ENCODE measurements at places on chromosomes 7 and 10.

- no peak for DNase-seq
Observed at GRCh38 chr7:98360221-98361130, 40.4 kb downstream of the BAIAP2L1 start.

DNA sequence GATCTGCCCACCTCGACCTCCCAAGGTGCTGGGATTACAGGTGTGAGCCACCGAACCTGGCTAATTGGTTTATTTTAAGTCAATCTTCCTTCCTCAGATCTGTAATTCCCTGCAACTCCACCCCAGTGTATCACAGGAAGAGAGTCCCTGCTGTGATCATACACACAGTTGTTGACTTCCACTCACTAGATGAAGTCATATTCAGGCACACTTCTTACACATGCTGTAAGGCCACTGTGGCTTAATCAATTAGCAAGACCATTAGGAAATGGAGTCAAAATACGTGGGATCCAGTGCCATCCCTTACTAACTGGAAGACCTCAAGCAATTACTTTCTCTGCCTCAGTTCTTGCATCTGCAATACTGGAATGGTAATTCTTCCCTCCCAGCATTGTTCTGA, 66.1 kb upstream of the PAX2 start:
- DNase-seq, result no peak

DNA sequence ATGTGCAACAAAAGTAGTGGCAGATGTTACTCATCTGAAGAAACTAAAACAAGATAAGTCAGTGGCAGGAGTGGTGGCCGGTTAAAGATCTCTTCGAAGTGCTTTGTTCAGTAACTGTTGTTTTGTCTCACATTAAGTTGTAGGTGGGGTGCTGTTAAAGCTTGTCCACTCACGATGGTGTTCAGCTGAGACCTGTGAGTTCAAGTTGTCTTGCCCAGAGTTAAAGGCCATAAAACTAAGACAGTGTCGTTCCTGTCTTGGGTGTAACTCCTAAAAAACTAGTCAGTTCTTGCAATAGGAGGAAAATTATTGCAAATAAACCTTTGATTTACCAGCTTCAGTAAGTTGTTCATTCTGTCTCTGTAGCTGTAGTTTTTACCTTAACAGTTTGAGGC, 857 bp upstream of the FOXP2 start:
- no peak for DNase-seq

DNA sequence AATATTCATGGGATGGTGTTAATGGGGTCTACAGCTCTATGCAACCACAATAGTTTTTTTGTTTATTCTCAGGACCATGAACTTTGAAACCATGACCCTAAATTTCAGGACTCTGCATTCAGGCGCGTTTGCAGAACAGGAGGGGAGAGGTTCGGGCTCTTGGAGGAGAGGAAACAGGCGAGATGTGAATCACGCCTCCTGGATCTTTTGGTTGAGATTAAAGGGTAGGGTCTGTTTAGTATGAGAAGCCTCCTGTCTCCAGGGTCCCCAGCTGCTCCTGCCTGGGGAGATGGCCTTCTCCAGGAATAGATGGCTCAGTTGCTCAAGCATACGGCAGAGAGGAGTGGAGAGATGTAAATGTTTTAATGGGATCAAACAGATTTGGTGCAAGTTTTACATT, 18.2 kb downstream of the TLL2 start:
- DNase-seq, result no peak

DNA sequence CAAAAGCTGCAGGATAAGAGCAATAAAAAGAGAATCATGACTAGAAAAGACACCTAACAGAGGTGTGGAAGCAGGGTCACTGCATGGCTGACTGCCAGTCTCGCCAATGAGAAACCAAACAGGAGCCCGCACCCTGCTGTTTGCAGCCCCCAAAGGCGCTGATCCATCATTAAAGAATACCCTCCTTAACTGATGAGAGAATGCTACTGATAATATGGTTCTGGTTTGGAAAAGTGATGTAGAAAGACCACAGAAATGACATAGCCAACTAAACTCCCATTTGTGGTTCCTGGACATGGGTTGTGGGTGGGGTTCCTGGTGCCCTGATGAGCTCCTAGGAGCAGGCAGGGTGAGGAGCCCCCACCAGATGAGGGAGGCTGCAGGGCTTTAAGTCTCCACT, 207.4 kb downstream of the TNS3 start:
- DNase-seq, result no peak

DNA sequence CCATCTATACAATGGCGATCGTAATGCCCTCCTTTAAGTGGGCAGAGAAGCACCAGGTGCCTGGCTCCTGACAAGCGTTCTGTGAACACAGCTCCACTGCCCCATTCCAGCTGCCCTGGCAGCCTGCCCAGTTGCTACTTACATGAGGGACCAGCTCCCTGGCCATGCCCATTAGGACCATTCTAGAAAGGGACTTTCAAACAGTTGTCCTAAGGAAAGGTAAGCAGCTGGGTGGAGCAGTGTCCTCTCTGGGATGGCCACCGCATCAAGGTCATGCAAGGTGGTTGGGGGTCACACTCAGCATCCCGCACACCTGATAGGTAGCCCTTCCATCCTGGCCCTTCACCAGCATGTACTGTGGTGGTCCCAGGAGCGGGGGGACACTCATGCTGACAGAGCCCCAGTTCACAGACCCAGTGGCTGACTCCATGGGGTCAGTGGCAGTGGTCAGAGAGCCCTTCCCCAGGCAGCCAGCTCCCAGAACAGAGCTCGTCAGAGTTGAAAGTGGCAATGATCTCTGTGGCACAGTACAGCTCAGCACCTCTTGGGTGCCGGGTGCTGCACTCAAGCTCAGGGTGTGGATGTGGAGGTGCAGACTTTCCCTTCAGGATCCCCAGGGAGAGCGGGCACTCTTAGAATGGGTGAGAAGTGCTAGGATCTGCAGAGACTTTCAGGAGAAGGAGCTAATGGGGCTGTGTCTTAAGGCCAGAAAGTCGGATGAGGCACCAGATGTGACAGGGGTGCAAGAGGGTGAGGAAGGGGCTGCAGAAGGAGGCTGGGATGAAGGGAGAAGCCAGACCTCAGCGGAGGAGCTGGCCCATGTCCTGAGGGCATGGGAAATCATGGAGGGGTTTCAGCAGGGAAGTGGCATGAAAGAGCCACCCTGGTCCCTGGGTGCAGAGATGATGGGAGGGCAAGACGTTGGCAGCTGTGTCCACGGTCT, 10.9 kb downstream of the MMRN2 start:
- no peak for DNase-seq

DNA sequence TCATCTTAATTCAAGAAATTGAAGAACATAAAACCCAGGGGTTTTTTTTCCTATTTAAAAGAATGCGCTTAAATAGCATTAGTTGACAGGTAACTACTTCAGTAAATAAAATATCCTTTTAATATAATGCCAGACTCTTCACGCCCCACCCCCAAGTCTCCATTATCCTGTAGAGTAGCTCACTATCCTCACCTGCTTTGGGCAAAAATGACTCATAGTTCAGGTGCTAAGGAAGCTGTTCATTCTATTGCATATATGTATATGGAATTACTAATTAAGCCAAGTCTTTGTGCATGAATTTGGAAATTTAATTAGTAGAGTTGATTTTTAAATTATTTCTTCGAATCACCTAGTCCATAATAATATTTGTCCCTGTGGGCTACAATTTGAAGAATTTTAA, 656.8 kb upstream of the ANKRD30A start:
- DNase-seq, result no peak

GRCh38 chr7:128455543-128456254, at the start of gene HILPDA:
TSS of gene HILPDA (plus strand) at chr7:128455878. CDS start at chr7:128457269, 1,391 bp downstream.
- peak; percentile 81 for DNase-seq

- DNase-seq, result no peak
Observed at GRCh38 chr10:22501413-22501812, 156.1 kb downstream of the SPAG6 start.

DNA sequence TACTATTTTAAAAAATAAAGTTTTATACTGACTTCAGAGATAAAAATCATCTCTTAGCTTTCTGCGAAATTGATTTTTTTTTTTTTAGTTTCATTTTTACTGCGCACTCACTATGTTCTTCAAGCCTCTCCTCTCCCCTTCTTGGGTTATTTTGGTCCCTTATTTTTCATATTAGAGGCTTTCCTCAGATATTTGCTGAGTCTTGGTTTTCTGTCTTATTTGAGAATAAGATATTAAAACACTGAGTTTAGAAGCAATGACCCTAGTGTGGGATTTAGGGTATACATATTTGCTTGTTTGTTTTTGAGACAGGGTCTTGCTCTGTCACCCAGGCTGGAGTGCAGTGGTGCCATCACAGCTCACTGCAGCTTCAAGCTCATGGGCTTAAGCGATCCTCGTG, 59.9 kb downstream of the SND1 start:
- no peak for DNase-seq

GRCh38 chr7:128364166-128364870, 2.8 kb upstream of the PRRT4 start:
- no peak for DNase-seq

GRCh38 chr10:1465993-1466764, 271.1 kb downstream of the ADARB2 start:
- no peak for DNase-seq

DNA sequence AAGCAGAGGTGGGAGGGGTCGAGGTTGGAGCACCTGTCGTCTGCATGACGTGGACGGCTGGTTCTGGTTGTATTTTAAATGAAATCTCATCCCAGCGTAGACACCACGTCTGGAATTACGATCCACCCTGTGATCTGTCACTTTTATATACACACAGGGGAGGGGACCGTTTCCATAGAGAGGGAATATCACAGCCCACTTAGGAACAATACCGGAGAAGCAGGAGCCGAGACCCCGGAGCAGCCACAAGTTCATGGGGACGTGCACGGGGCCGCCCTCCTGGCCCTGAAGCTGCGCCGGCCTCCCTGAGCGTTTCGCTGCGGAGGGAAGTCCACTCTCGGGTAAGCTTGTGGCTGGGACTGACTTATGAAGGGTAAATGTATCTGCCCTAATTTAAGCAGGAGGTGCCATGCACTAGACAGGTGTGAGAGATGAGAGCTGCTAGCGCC, at the start of gene UCN3:
Gene UCN3, plus strand, starts transcription at position 77 of the 449 bp plus-strand sequence. CDS start 8,755 bp downstream, outside the sequence.
- DNase-seq, result no peak

- DNase-seq, result no peak
Observed at GRCh38 chr7:128052404-128052803, 21.2 kb upstream of the LRRC4 start.

DNA sequence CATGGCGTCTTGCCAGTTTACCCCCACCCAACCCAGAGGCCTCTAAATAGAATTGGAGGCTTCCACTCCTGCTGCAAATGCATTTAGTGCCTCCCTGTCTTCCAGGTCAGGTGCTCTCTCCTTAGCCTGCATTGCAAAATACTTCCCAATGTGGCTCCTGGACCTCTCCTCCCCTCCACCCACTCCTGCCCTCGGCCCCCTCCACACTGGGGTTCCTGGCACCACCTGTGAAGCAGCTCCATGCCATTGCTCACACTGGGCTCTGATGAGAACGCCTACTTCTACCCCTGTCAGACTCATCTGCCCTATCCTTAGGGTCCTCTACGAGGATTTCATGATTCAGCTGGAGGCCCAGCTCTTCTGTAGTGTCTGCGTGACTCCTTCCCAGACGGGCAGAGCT, 37.4 kb downstream of the C10orf120 start:
- no peak for DNase-seq

GRCh38 chr10:44393051-44393630, 8.2 kb upstream of the CXCL12 start:
- DNase-seq, result no peak

GRCh38 chr10:15333909-15334649, 37.0 kb downstream of the FAM171A1 start:
- DNase-seq, result no peak

DNA sequence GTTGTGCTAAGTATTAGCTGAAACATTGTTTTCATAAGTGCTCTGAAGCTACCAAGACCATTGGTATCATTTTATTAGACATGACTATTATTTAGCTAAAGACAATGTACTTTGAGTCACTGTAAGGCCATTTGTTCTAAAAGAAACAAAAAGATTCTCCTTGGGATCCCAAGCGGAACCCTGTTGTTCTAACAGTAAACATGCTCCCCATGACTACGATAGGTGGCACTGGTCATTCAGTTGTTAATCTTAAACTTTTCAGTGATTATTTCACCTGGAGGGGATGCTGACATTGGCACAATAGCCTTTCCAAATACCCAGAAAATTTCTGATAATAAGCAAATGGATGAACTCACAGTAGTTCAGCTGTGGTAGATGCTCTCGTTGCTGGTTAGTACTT, 715.0 kb downstream of the AUTS2 start:
- DNase-seq, result no peak

- DNase-seq, result no peak
Observed at GRCh38 chr7:146874722-146875121, 758.1 kb downstream of the CNTNAP2 start.

- no peak for DNase-seq
Observed at GRCh38 chr7:154777023-154777422, 225.9 kb downstream of the PAXIP1 start.

DNA sequence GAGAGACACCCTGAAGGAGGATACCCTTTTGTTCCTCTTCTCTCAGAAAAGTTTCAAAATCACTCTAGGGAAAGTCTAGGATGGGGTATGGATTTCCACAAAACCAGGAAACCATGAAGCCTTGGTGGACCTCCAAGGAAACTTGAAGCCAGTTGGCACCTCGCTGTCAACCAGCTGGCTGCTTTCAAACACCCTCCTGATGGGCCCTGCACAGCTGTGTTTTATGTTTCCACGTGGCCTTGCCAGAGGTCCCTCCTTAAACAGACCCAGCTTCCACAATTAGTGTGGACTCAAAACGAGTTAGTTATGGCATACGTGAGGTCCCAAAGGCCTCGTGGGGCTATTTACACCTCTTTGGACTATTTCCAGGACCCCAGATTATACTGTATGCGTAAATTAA, 5.9 kb downstream of the PPP1R3A start:
- DNase-seq, result no peak

DNA sequence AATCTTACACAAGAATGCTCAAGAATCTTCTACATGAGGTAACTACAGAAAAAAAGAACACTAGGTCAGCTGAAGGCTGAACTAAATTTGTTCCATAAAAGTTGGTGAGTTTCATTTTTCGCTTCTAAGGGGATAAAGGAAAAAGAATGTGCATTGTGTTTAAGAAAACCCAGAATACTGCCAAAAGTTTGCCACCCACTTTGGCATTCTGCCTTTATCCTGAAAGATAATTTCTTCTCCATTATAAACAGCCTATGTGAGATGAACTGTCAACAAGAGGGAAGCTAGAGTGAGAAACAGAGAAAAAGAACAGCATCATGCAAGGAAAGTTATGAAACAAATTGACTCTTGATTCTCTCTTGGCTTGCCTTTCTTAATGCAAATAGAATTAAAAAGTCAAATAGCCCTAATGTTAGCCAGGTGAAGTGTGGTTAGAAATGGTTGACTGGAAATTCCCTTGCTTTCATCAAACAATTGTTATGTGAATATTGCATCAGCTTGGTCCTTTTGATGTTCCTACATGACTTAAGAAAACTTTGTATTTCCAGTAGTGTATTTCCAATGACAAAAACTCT, 25.8 kb downstream of the STEAP1 start:
- no peak for DNase-seq

DNA sequence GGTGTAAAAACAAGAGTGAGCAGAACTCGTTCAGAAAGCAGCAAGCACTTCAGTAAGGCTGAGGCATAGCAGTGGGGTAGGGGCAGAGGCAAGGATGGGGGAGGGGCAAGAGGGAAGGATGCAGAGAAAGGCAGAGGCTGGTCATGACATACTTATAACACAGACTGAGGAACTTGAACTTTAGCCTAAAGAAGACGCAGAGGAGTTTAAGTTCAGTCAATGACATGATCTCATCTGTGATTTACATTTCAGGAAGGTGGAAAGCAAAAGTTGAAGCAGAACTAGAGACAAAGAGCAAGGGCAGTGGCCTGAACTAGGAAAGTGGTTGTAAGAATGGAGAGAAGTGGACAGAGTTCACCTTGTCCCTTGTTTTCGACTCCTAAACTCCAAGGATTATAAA, 15.8 kb downstream of the MACC1 start:
- DNase-seq, result no peak
